ENCODE measurements at places on chromosomes 12 and 14.

GRCh38 chr12:13074396-13075117 lies 28.9 kb downstream of the GSG1 start:
- DNase-seq = no peak

- peak; percentile 73 for DNase-seq
Observed at GRCh38 chr14:103871596-103872480, 24.5 kb upstream of the PPP1R13B start.

DNA sequence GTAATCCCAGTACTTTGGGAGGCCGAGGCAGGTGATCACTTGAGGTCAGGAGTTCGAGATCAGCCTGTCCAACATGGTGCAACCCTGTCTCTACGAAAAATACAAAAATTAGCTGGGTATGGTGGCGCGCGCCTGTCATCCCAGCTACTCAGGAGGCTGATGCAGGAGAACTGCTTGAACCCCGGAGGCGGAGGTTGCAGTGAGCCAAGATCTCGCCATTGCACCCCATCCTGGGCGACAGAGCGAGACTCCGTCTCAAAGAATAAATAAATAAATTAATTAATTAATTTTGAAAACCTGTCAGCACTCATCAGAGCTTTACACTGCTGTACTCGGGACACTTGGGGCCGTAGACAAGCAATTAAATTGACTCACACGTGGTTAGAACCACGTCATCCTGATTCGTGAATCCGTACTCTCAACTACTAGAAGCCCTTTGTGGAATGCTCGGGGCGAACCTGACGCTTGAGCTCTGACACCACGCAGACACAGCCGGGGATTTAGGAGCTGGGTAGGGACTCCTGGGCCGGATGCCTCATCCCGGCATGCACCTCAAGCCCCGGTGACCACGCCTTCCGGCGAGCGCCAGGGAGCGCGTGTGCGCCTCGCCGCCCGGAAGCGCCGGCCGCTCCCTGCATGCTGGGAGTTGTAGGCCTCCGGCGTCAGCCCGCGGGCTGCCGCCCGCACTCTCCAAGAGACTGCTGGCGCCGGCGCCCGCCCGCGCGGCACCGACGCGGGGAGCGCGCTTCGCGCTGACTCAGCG lies at the start of gene XPOT:
TSS of gene XPOT (plus strand) at position 686 of the 763 bp plus-strand sequence. CDS start 5,644 bp downstream, outside the sequence.
- peak; percentile 94 for DNase-seq

- DNase-seq = no peak
Observed at GRCh38 chr14:73794146-73794545, 57.5 kb upstream of the PTGR2 start.

DNA sequence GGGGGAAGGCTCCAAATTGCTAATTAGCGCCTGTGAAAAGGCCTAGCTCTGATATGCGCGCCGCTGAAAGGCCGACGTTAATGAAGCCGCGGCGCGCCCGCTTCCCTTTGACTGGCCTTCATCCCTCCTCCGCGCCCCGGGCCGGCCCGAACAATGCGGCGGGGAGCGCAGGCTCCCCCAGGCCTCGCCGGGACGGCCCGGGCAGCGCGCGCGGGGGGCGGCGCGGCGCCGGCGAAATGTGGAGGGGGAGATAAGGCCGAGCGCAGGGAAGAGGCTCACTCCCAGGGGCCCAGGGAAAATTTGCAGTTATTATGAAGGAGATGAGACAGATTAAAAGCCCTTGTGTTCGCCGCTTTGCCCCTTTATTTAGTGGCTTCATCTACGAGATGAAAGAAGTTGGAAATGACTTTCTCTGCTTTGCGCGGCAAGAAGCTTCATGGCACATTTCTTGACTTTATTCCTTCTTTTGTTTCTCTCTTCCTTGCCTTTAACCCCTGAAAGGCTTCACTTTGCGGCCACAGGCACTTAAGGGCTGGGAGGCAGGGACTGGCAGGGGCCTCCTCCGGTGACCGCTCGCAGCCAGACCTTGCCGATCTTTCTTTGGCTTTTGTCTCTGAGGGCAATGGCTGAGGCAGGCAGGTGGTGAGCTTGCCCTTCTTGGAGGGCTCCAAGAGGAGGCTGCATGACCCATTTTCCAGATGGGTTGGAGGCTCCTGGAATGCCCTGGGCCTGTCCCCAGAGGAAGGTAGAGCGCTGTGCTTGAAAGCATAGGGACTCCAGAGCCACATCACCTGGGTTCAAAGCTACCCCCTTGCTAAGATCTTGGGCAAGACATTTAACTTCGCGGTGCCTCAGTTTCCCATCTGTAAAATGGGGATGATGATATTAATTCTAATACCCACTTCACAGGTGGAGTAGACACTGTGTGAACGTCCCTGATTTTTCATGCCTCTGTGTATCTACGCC lies 12.7 kb upstream of the GPATCH2L start:
- DNase-seq = no peak

DNA sequence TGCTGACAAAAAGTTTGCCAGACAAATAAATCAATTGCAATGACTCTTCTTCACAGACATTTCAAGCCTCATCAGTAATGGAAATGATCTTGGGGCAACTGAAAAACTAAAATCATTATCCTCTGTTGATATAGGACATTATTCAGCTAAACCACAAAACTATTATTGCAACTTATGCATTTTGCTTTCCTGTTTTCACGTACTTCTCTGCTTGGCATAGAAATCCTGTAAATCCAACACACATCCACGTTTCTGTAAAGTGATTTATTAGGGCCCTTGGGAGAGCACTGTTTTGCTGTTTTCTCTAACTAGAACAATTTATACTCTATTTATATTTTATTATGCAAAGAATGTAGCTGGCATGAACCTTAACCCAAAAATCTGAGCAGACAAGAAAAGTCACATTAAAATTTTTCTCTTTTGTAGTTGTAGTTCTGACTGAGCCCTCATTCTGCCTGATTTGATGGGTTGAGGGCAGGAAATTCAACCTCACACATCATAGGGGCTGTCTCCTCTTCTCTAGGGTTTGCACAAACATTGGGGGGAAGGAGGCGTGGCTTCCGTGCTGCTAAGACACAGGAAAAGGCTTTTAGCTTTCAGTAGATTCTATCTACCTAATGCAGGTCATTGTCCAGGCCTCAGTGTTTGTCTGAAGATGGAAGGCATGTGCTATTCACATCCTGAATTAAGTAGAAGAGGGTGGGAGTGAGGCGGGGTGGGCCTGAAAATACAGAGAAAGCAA lies 11.5 kb upstream of the NUP107 start:
- DNase-seq = peak; percentile 52

DNA sequence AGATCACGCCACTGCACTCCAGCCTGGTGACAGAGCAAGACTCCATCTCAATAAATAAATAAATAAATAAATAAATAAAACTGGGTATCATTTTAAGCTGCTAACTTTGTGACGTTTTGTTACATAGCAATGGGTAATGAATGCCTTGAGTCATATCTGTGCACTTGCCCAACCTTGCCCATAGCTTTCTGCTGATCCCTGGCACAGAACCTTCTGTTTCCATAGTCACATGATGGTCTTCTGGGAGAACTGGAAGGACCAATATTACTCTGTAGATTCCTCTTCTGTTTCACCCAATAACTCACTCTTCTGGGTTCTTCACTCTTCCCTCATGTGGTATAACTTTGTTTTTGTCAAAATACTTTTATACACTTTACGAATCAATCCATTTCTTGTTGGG lies 140.8 kb downstream of the SCARB1 start:
- DNase-seq = no peak

Measured in activated naive CD4-positive, alpha-beta T cell treated with anti-CD3 and anti-CD28 coated beads, Interleukin-2, amount 50 U/mL, for 16 hours (primary cell).